ENCODE measurements at places on chromosomes 5 and 9.
A peak's percentile ranks its signal among the peaks of the same experiment; 100 is the strongest.

DNA sequence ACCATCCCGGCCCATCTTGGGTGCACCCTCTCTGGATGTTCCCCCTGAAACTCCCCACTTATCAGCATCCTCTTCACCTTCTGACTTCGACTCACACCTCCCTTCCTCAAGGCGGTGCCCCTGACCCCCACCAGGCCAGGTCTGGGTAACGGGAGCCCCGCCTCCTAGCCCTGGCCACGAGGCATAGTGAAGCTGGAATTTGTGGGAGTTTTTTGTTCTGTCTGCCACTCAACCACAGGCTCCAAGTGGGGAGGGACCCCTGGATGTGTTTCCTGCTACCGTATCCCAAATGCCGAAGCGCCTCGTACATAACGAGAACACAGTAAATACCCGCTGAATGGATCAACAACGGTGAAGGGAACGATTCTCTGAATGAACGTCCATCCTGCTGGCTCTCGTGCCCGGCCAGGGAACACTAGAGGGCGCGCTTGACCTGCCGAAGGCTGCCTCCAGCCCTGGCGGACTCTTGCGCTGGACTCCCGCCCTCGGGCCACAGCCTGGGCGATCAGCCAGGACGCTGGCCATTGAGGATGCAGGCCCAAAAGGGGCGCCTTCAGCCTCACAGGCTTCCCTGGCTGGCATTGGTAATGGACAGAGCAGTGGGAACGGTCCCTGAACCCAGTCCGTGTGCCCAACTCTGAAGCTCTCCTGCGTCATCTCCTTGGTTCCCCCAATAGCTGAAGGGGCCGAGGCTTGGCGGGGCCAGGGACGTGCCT lies 47.3 kb upstream of the PHYKPL start:
- DNase-seq = peak; percentile 77

DNA sequence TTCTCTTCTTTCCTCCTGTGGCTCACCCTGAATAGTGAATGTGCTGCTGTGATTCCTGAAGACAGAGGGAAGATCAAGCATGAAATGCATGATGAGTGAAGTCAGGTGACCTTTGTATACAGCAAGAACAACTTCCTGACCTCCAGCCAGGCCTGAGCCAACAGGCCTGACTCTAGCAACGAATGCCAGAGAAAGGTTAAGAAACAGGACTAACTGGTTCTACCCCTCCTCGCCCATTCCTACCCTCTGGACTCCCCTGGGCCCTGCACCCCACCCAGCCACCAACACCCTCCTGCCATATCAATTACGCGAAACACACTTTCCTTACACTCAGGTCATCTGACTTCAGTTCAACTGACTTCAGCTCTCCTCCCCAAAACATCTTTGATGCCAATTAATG lies 4.9 kb downstream of the SUSD1 start:
- DNase-seq = no peak

DNA sequence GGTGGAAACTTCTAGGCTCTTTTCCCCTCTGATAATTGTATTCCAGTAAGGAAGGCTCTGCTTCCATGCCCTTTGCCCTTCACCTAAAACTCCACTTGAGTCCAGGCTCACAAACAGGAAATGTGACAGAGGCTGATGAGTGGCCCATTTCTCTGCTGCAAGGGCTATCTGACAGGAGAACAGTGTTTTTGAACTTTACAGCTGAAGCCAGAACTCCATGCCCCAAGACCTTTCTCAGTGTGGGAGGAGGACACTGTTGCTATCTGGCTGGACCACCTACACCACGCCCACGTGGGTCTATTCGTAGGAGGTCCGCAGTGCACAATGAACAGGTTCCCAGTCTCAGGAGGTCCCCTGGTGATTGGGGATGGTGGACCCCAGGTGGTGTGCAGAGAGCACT lies 13.6 kb downstream of the GGTA1 start:
- no peak for DNase-seq

DNA sequence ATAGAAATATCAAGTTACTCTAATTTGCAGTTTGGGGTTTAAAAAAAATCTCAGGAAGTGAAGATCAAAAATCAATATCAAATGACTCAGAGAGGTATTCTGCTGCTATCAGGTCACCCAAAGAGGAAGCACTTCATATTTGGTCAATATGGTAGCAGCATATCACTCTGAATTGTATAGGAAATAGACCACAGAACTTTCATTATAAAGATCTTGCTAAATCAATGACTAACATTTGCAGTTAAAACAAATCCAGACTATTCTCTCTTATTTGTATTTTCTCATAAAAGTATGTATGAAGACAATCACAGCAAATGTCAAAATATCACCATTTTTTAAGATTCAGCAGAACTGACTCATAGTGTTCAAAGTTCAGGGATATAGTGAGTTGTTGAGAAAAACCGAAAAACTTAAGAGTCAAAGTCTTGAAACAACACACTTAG lies 105.8 kb upstream of the PCSK1 start:
- DNase-seq = no peak
